ENCODE measurements at places on chromosomes 16 and 17. TPM values are rescaled to one million over a fixed set of nuclear protein-coding genes. Genes with fewer than 3 reads are reported as not detected.

The MYCBPAP gene
- 3.4 TPM for total RNA-seq

The OR1A2 gene
- total RNA-seq: not detected

The NACA2 gene
- total RNA-seq: 0.28 TPM

The PLA2G10 gene
- not detected for total RNA-seq

- no peak for DNase-seq
Measured at GRCh38 chr17:61048376-61049106, 351.1 kb upstream of the TBX2 start.

DNA sequence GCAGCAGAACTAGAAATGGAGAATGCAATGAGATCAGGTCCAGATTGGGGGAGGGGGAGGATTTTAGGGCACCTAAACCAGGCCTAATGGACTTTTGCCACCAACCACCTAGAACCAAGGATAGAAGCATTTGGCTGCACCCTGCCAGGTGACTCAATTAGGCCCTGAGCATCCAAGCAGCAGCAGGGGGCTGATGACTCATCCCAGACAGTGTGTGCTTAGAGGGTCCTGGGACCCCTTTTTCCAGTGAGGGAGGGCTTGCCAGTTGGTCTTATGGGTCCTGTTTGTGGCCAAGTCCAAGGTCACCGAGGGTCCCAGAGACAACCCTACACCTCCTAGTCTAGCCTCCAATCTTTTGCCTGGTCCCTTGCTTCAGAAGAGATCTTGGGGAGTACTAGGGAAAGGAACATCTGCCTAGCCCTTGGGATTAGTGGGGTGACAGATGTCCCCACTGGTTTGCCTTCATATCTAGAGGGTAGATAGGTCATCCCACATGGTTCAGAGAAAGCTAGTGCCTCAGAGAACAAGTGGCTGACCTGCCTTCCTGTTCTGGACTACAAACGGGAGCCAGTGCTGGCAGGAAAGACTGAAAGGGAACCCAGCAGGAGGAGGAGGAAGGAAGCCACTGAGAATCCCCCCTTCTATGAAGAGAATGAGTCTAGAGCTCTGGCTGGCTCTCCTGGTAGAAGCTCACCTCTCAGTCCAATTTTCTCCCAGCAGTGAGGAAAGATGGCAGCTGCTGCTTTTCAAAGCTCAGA lies 1.6 kb upstream of the TBKBP1 start:
- no peak for DNase-seq

GRCh38 chr16:5361322-5361721 lies 263.7 kb upstream of the EEF2KMT start:
- no peak for DNase-seq

DNA sequence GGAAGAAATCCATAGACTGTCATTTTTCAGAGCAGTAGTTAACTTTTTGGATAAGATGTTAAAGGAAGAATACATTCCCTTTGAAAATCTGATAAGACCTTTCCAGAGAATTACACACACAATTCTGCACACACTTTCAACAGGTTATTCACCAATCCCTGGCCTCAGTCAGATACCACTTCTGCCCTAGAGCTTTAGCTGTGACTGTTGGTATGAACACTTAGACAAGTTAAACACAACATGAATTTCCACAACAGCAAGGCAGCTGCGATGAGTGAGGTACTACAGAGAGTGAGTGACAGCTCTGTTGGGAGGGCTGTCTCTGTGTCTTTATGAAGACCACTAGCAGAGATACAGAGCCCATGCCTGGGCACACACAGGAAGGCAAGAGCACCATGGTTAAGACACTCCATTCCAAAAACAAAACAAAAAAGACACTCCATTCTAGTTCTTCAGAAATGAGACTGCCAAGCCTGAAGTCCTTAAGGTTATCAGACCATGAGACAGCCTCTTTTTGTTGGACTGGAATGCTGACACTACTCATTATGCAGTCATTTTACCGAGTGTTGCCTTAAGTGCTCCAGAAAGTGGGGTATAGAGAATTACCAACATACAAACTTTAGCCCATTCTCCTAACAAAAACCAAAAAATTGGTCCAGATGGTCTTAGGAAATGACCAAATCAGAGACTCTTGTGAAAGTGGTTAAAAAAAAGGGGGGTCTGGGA lies 42.4 kb downstream of the TOM1L2 start:
- DNase-seq: no peak

GRCh38 chr17:82489117-82489516 lies 30.4 kb upstream of the FOXK2 start:
- no peak for DNase-seq

- DNase-seq: peak; percentile 85
Measured at GRCh38 chr17:27379888-27380533, 76.2 kb upstream of the KSR1 start.

- DNase-seq: no peak
Measured at GRCh38 chr17:69064476-69064875, 3.7 kb upstream of the ABCA9 start.

DNA sequence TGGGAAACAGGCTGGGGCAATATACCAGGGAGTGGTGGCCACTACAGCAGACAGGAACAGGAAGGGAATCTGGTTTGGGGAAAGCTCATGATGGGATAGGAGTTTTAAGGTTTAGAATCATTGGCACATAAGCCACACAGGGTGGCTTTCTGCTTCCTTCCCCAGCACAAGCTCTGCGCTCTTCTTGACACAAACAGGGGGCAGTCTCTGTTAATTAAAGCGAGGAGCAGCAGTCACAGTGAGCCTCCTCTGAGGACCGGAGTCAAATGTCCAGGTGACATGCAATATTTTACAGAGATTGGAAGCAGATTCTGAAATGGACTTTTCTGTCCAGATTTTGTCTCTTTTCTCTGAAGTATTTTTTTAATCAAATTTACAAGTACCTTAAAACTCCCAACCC lies 2.8 kb upstream of the SHISA9 start:
- no peak for DNase-seq

The C17orf78 gene
- total RNA-seq: not detected

DNA sequence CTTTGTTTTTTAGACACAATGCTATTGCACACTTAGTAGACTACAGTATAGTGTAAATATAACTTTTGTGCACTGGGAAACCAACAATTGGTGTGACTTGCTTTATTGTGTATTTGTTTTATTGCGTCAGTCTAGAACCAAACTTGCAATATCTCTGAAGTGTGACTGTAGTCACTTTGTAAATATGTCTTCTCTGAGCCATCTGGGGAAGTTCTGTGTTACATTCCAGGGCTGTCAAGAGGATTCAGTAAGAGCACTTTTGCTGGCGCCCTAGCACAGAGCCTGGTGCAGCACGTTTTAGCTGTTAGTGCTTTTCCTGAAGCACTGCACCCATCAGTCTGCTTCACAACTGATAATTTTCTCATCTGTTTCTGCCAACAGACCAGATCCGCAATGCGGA lies 73.2 kb downstream of the NT5M start:
- no peak for DNase-seq

DNA sequence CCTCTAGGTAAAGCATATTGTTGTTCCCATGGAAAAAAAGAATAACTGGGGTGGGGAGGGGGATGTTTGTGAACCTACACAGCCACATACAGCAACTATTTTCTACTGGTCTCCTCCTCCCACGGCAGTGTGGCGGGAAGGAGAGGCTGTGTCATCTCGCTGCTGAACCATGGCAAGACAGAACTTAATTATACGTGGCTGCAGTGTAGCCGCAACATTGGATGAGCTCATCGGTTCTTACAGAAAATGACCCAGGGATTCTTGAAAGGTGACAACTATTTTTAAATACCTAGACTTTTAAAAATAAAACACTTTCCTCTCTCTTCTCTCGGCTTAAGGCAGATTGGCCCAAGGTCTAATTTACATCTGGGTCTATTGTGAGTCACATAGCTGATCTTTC lies 19.8 kb upstream of the TEKT3 start:
- DNase-seq: no peak

DNA sequence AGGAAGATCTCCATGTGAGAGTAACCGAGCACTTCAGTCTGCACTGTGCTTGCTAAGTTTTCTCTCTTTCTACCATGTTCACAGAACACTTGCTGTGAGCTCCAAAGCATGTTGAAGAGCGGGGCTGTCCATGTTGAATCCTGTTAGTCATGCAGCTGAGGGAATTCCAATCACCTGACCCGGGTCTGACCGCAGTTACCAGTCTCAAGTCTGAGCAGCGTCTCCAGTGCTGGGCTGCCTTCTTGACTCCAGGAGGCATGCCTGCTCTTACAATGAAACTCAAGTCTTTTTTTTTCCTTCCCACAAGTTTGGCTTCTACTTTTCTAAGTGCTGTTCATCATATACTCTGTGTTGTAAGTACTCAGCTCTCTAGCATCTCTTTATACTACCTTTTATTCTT lies 44.3 kb downstream of the HOXB1 start:
- DNase-seq: no peak

The DOC2A gene
- 7.6 TPM for total RNA-seq

DNA sequence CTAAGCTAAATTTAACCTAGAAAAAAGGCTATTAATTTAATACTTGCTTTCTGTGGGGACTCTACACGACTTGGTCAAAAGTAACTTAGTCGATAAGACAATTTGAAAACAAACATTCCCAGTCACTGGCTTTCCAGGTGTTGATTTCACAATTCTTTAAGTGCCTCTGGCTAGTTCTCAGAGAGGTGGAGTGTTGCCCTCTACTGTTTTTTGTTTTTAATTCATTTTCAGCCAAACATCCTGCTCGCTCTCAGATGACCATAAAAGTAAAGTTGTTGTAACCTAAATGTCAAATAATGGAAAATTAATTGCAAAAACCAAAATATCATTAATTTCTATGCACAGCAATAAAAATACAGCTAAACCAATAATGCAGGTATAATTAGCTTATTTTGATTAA lies 107.1 kb downstream of the MYO1D start:
- DNase-seq: no peak

The KRTAP17-1 gene
- total RNA-seq: not detected

The AFMID gene
- total RNA-seq: 33.3 TPM

- DNase-seq: no peak
Measured at GRCh38 chr17:4446326-4447071, 12.8 kb downstream of the SPNS3 start.

The GPR179 gene
- total RNA-seq: 3.2 TPM

DNA sequence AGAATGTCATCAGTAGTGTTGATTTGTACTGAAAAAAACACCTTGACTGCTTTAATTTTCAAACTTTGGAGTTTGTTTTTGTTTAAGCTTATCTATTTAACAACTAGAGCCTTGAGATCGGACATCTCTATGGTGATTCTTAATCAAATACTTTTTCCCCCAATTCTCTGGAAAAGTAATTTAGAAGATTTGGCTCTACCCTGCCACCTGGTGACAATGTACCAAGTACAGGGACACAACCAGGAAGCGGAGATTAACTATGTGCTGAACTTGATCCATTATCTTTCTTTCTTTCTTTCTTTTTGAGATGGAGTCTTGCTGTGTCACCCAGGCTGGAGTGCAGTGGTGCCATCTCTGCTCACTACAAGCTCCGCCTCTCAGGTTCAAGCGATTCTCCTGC lies 30.8 kb downstream of the USP43 start:
- DNase-seq: no peak

GRCh38 chr16:50667497-50668367 lies 13.4 kb downstream of the SNX20 start:
- DNase-seq: no peak

The SLC13A2 gene
- 0.06 TPM for total RNA-seq

The SBK1 gene
- total RNA-seq: 7.7 TPM

The TLCD3B gene
- 10.2 TPM for total RNA-seq

The PHAF1 gene
- total RNA-seq: 32.2 TPM

The SCARF1 gene
- total RNA-seq: 10.7 TPM

DNA sequence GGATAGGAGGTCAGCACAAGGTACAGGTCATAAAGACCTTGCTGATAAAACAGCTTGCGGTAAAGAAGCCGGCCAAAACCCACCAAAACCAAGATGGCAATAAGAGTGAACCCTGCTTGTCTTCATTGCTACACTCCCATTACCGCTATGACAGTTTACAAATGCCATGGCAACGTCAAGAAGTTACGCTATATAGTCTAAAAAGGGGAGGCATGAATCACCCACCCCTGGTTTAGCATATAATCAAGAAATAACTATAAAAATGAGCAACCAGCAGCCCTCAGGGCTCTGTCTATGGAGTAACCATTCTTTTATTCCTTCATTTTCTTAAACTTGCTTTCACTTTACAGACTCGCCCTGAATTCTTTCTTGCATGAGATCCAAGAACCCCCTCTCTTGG lies 1.0 kb upstream of the HSBP1 start:
- no peak for DNase-seq

DNA sequence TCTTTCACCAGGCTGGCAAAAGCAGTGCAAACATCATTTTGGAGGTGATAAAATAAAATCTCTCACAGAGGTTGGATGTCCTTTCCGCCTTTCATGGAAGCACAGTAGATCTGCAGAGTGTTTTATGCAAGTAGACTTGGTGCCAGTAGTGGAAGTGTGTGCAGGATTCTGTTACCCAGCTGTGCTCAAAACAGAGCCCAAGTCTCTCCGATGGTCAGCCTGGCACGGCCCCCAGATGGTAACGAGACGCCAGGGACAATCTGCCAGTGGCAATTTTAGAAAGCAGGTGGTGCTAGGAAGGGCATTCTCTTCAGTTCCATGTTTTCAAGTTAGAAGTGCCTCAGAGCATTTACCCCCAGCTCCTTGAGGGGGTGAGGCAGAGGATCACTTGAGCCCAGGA lies 1.5 kb upstream of the MTHFSD start:
- DNase-seq: no peak

GRCh38 chr16:78903237-78903636 lies 697.3 kb downstream of the MAF start:
- DNase-seq: no peak

GRCh38 chr16:13660807-13661206 lies 259.1 kb upstream of the ERCC4 start:
- DNase-seq: no peak
